Stimulated activated memory B cell treated with anti-CD40 and anti-IgM and Interleukin-4, amounts not matched to agents 10 μg/mL and 1 μg/mL and 100 μg/mL, for 72 hours (primary cell): ENCODE measurements at places on chromosomes 11 and 22.

DNA sequence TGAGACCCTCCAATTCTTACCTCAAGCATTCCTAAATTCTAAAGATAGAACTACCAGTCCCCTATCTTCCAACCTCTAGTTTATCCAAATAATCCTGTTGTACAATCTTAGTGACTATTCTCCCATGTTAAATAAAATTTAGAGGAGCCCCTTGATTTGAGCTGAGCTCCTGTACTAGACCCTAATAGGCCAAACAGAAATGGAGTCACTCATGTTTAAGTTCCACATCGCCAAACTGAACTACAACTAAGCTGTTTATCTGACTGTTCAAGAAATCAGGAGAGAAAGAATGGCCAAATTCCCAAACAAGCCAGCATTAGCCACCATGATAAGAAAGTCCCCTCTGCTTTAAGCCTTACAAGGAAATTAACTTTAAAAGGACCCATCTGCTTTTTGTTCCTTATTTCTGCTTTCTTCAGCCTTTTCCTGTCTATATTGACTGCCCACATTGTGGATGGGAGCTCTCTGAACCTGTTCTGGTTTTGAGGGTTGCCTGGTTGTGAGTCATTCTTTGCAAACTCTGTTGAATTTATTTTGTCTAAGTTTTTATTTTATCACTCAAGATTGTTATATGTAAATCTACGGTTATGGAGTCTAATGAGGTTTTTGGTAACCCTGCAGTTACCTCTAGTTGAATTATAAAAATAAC, 90.4 kb downstream of the TTC28 start:
- H3K27ac ChIP-seq, result no peak overlapping the region
- H3K27me3 ChIP-seq, result peaks cover 3% of the 10 kb centered on the region
- no peaks in the 10 kb centered on the region for H3K36me3 ChIP-seq

- ATAC-seq, result peak; percentile 13
- H3K4me3 ChIP-seq, result no peak overlapping the region
- H3K27me3 ChIP-seq, result peaks cover 22% of the 10 kb centered on the region
- H3K4me1 ChIP-seq, result no peaks in the 10 kb centered on the region
- H3K36me3 ChIP-seq, result no peaks in the 10 kb centered on the region
- H3K27ac ChIP-seq, result no peak overlapping the region
Measured at GRCh38 chr11:102933627-102934026, 21.9 kb downstream of the MMP13 start.

GRCh38 chr11:95514416-95515110, 275.0 kb downstream of the FAM76B start:
- no peak overlapping the region for H3K27ac ChIP-seq
- no peak for ATAC-seq
- no peaks in the 10 kb centered on the region for H3K36me3 ChIP-seq
- peaks cover 6% of the 10 kb centered on the region for H3K4me1 ChIP-seq

- H3K4me1 ChIP-seq, result peaks cover 15% of the 10 kb centered on the region
- peaks cover 44% of the 10 kb centered on the region for H3K36me3 ChIP-seq
- no peaks in the 10 kb centered on the region for H3K27me3 ChIP-seq
- ATAC-seq, result no peak
- no peak overlapping the region for H3K27ac ChIP-seq
Measured at GRCh38 chr11:10506008-10506370, 35.0 kb downstream of the RNF141 start.

GRCh38 chr22:50252082-50253045, 1.3 kb upstream of the HDAC10 start:
- H3K36me3 ChIP-seq, result peaks cover 6% of the 10 kb centered on the region
- H3K27me3 ChIP-seq, result peaks cover 4% of the 10 kb centered on the region
- peak overlapping the region; percentile 48 for H3K27ac ChIP-seq

DNA sequence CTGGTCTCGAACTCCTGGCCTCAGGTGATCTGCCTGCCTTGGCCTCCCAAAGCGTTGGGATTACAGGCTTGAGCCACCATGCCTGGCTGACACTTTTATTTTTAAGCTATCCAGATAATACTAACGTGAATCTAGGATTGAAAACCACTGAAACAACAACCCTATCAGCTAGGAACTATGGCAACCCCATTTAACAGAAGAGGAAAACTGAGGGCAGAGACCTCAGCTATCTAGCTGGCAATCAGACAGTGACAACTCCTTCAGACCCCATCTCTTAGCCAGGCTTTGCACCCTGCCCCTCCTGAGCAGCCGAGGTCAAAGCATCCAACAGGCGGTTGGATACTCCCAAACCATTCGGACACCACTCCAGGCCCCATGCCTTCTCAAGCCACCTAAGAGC, 14.1 kb downstream of the ABTB2 start:
- H3K36me3 ChIP-seq, result peaks cover 8% of the 10 kb centered on the region
- H3K27ac ChIP-seq, result no peak overlapping the region
- ATAC-seq, result no peak
- H3K27me3 ChIP-seq, result no peaks in the 10 kb centered on the region
- H3K4me3 ChIP-seq, result no peak overlapping the region

GRCh38 chr22:48806227-48806781, 1021.4 kb downstream of the BRD1 start:
- no peak for ATAC-seq
- H3K27me3 ChIP-seq, result no peaks in the 10 kb centered on the region
- no peak overlapping the region for H3K4me3 ChIP-seq
- no peaks in the 10 kb centered on the region for H3K4me1 ChIP-seq
